GM12864 (cell line): ENCODE measurements at places on chromosomes 3 and 15.

- DNase-seq, result no peak
Measured at GRCh38 chr3:156148946-156149381, 28.6 kb downstream of the KCNAB1 start.

DNA sequence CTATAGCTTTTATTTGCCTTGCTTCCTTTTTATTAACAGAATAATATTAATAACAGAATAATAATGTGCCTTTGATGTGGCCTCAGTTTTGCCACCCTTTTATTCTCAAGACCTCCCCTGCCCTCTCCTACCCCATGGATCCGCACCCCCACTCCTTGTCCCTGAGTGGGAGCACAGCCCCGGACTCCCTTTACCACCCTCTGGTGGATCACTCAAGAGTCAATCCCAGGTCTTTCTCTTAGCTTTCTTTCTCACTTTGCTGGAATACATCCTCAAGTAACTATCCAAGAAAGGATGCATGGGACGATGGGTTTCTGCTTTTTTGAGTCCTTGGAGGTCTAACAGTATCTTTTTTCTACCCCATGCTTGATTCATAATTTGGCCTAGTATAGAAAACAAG, 63.4 kb downstream of the KLF13 start:
- DNase-seq, result no peak

- no peak for DNase-seq
Measured at GRCh38 chr3:8773941-8774542, 4.6 kb upstream of the OXTR start.

GRCh38 chr3:19595884-19596283, 338.1 kb downstream of the EFHB start:
- no peak for DNase-seq

- no peak for DNase-seq
Measured at GRCh38 chr15:54088837-54089236, 110.6 kb downstream of the UNC13C start.

GRCh38 chr15:74622758-74623157, 7.1 kb downstream of the CLK3 start:
- DNase-seq, result no peak

- no peak for DNase-seq
Measured at GRCh38 chr3:177914224-177914623, 622.0 kb upstream of the KCNMB2 start.

- DNase-seq, result no peak
Measured at GRCh38 chr15:81054236-81054635, 53.5 kb downstream of the TLNRD1 start.

- no peak for DNase-seq
Measured at GRCh38 chr3:172313671-172314070, 134.6 kb downstream of the GHSR start.

GRCh38 chr3:23723930-23724329, 81.8 kb upstream of the UBE2E1 start:
- DNase-seq, result peak; percentile 43

DNA sequence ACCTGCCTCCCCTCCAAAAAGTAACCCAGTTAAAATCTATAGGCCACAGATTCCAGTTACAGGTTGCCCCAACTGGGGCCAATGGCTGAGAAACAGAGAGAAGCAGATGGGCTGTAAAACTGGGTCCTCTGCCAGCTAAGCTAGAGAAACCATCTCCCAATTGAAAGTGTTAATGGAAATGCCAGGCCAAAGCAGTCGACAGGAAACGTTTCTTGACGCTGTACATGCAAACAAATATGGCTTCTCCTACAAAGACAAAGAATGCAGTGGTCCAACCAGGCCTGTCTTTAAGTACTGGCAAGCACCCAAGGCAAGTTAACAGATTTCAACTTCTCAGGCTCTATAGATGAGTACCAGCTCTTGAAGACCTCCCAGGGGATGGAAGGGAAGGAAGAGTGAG, 71.3 kb downstream of the MAGI1 start:
- no peak for DNase-seq

DNA sequence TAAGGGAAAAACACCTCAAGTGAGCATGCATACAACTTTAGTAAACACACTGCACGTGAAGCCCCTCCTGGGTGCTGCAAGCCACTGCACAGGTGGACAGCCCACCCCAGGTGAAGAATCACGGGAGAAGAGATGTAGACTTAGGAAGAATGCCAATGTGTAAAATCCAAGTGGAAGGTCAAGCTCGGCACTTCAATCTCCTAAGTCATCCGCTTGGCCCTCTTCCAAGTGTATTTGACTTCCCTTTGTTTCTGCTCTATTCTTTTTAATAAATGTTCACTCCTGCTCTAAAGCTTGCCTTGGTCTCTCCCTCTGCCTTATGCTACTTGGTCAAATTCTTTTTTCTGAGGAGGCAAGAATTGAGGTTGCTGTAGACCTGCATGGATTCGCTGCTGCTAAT, 316.6 kb downstream of the EDEM1 start:
- DNase-seq, result no peak

DNA sequence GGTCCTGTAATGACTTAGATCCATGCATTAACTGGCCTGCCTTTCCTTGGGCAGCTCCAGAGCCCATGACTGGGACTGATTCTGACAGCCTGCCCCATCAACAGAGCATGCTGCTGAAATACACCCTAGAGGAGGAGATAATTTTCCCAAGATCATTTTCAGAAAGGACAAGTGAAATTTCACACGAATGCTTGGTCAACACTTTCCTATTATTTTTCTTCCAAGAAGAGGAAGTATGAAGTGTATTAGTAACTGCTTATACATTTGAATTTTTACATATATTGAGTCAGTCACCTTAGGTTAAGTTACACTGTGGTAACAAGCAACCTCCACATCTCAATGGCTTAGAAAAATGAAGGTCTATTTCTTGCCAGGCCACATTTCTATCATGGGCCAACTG, 9.7 kb upstream of the NMNAT3 start:
- no peak for DNase-seq

- no peak for DNase-seq
Measured at GRCh38 chr15:63066272-63066671, 23.7 kb downstream of the TPM1 start.

DNA sequence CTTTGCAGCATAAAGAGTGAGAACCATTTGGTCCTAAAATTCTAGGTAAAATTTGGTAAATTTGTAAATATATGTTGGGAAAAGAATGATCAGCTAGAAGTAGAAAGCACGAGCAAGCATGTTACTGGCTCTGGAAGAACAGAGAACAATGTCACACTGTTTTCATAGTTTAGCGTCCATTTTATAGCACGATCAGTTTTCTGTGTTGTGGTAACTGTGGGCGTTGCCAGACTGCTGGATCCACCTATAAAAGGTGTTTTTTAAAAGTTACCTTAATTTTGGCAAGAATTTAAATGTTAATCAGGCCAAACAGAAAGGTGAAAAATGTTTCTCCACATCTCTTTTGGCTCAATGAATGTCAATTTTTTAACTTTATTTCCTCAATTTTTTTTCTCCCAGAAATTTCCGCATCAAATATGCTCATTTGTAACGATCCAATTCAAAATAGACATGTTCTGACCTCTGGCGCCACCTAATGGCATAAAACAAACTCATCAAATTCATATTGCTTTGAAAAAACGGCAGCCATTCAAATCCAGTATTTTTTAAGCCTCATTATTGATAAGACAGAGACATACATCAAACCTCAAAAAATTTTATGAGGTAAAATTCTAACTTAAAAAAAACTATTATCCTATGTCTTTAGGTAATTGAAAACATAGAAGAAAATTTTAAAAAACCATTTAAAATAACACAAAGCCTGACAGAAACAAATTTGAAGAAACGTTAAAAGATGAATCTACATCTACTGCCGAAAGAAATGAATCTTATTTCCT, 5.5 kb upstream of the GP5 start:
- peak; percentile 8 for DNase-seq

DNA sequence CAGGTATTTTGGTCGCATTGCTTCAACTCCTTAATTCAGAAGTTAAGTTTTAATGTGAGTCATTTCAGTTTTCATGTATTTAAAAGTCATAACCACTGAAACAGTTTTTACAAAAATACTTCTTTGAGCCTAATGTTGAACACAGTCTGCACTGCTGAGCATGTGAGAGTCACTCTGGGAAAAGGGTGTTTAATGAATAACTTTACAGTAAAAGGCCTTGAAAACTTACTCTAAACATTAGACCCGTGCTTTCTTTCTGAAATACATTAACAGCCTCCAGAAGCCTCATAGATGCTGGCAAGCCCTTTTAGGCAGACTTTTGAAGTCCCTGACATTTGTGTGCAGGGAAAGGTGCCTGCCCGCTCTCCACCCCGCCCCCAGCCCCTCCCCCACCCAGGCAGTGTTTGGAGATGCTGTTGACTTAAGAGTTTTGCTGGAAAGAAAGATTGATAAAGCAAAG, 68.9 kb upstream of the NR2F2 start:
- DNase-seq, result no peak

GRCh38 chr15:29939404-29939803, 117.1 kb upstream of the TJP1 start:
- no peak for DNase-seq

DNA sequence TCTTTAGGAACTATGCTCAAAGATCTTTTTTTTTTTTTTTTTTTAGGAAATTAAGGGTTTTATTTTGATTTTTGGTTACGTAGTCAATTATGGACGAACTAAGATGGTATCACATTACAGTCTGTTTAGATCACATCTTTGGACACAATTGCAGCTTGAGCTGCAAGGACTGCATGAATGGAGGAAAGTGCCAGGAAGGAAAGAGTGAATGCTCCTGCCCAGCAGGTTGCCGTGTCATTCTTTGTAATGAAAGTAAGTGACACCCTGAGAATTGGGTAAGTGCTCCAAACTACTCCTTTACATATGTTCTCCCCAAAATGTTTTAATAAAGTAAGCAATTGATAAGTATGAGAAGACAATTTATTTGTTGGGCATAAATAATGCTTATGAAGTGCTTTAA, 716.5 kb upstream of the GOLIM4 start:
- DNase-seq, result no peak

- DNase-seq, result no peak
Measured at GRCh38 chr3:171967137-171967783, 72.1 kb upstream of the FNDC3B start.

- DNase-seq, result no peak
Measured at GRCh38 chr3:47909607-47910006, 106.6 kb downstream of the MAP4 start.

DNA sequence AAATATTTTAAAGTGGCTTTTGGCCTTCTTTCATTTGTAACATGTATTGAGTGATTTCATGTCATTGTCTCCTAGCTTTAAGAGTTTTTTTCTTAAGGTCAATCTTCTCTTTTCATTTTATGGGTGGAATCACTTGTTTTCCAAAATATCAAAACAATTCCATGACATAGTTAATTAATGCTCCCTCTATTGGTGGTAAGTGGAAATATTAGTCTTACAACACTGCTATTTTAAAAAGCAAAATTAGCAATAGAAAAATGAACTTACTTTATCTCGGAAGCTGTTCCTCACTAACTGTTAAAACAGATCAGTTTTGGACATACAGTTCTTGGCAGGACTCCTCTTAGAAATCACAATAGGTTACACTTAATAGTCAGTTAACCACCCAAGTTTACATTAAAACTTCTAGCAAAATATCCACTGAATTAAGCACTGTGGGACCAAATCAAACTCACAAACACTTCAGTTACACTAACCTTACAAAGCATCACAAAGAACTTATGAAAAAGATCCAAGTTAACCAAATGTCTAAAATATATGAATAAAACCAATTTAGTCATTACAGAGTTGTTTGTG, 42.4 kb downstream of the TIGIT start:
- no peak for DNase-seq

DNA sequence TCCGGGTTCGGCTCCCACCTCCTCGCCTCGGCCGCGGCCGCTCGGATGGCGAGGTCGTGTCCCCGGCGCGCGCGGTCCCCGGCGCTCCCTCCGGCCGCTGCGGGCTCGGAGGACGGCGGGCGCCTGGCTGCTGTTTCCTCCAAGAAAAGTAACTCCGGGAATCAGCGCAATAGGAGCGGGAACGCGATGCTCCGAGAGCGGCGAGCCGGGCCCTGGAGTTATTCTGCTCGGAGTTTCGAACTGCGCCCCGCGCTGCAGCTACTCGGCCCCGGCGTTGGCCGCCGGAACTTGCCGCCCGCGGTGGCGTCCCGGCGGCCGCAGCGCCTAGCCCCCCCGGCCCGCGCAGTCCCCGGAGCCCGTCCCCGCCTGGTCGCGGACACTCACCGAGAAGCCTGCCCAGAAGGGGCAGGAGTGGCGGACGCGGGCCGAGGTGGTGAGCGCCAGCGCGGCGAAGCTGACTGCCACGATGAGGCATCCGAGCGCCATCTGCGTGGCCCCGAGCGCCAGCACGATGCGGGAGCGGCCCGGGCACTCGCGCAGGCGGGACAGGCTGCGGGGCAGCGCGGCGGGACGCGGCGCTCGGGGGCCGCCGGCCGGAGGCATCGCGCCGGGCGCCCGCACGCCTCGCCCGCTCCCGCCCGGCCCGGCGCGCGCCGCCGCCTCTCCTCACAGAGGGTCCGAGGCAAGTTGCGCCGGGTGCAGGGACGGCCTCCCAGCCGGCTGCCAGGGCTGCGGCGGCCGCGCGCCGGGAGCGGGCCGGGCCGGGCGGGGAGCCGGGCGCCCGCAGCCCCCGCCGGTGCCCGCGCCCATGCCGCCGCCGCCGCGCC, 251.9 kb downstream of the TJP1 start:
- DNase-seq, result no peak

GRCh38 chr15:80800067-80800466, 20.9 kb downstream of the CEMIP start:
- no peak for DNase-seq

- no peak for DNase-seq
Measured at GRCh38 chr3:139491966-139492365, 15.7 kb upstream of the RBP2 start.

DNA sequence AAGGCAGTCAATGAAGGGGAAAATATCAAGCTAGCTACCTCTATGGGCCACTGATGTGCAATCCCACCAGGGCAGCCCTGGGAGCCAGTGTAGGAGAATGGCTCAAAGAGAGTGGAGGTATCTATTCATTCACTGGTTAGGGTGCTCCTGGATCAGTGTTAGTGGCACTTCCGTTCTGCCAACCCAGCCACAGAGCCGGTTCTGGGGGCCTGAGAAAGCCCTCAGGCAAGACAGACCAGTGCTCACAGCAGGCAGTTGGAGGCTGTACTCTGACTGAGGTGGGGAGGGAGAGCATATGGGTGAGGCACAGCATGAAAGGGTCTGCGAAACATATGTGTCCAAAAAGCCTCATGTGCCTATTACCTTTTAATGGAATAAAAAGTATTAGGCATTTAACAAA, 109.3 kb downstream of the KCNMB2 start:
- DNase-seq, result no peak

DNA sequence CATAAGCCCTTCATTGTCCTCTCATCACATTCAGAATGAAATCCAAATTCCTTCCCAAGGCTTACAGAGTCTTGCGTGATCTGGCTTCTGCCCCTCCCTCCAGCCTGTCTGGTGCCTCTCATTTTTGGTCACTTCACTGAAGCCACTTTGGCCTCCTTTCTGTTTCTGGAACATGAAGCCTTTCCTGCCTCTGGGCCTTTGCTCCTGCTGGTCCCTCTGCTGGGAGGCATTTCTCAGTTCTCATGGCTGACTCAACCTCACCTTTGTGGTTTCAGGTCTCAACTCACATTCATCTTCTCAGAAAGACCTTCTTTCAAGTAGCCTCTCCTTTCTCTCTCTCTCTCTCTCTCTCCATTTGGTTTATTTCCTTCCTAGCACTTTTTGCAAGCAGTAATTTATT, 43.9 kb upstream of the BHLHE40 start:
- DNase-seq, result peak; percentile 34

- no peak for DNase-seq
Measured at GRCh38 chr3:64121750-64122311, 98.5 kb upstream of the PSMD6 start.
